ENCODE measurements at places on chromosomes 1 and 21.
A peak's percentile ranks its signal among the peaks of the same experiment; 100 is the strongest.

- no peak for DNase-seq
Observed at GRCh38 chr1:170149241-170149640, 3.5 kb downstream of the NTMT2 start.

- DNase-seq: peak; percentile 34
Observed at GRCh38 chr21:26351661-26352060, 181.1 kb upstream of the APP start.

- peak; percentile 11 for DNase-seq
Observed at GRCh38 chr1:206469411-206469932, 804 bp upstream of the IKBKE start.

GRCh38 chr1:229031481-229032341 lies 239.2 kb upstream of the RAB4A start:
- DNase-seq: no peak

GRCh38 chr1:207069858-207070506 lies 16.9 kb downstream of the PFKFB2 start:
- DNase-seq: no peak

DNA sequence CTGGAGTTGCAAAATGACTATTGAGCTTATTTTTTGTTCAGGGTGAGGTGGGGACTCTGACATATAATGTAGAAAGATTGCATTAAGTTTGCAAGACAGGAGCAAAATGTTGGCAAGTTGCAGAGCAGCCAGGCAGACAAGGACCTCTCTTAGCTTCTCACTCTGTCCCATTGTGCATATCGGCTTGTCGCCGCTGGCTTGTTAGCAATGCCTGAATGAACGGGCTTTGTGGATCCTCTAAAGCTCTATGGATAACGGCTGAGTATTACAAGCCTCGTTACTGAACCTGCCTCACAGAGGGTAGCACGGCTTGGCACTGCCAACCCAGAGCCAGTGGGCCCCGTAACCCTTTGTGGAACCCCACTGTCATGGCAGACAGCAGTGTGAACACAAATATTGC lies 68.4 kb downstream of the TNR start:
- no peak for DNase-seq

DNA sequence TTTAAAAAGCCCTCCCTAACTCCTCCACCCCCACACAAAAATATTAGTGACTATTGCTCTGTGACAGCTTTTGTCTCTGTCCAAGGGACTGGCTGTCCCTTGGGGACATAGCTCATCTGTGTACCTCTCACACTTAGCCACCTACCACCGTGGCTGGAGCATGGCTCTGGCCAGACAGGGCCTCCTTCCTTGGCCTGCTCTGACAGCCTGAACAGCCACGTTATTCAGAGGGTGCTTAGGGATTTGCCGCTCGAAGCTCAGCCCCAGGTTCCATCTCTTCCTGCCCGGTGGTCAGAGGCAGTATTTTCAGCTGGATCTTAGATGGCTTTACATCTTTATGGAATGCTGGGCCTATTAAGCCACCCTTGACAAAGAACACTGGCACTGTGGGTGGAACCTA lies 6.1 kb upstream of the CELSR2 start:
- no peak for DNase-seq

GRCh38 chr1:22754106-22754768 lies 43.6 kb downstream of the EPHB2 start:
- DNase-seq: peak; percentile 39

- no peak for DNase-seq
Observed at GRCh38 chr1:65009176-65009575, 42.8 kb upstream of the JAK1 start.

- peak; percentile 73 for DNase-seq
Observed at GRCh38 chr1:34865981-34866761, 6.6 kb upstream of the SMIM12 start.

DNA sequence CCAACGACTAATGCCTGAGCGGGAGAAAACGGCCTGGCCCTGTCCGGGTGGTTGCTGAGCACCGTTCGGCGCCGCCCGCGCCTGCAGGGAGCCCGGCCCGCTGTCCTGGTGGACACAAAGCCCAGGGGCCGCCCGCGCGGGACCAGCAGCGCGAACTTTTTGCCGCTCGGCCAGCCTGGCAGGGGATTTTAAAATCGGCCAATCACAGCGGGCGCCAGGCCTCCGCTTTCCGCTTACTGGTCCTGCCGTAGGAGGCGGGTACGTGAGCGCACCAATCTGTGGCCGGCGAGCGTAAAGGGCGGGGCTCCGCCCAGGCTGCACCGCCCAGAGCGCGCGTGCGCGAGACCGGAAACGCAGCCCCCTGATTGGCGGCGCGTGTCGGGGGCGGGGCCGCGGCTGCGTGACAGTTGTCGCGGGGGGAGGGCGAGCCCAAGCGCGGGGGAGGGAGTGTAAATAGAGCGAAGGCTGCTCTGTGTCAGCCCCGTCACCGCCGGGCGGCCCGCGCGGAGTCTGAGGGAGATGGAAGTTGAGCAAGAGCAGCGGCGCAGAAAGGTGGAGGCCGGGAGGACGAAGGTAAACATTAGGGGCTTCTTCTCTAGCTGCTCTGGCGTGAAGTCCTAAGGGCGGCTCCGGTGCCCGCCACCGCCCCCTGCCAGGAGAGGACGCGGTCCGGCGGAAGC lies at the start of the genes C21orf58 and PCNT:
Gene C21orf58 (minus strand): TSS at position 161 of the 680 bp plus-strand sequence. CDS start 1,132 bp downstream, outside the sequence.
Gene PCNT (plus strand): TSS at position 447 of the 680 bp plus-strand sequence. CDS start 73 bp downstream, at position 520.
- DNase-seq: peak; percentile 96

DNA sequence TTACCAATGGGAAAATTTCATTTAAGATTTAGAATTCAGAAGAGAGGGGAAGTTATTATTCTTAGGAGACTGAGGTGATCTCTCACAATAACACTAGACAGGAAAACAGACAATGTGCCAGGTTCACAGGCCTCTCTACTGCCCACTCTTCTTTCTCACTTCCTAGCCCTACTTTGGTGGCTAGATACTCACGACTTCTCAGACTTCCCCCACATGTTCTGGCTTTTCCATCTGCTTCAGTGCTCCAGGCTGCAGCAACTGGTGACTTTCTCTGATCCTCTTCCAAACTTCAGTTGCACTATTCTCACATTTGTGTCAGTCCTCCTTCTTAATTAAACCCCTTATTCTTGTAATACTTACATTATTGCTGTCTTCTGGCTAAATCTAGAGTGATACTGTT lies 208.7 kb upstream of the KCTD3 start:
- no peak for DNase-seq

- DNase-seq: no peak
Observed at GRCh38 chr1:112143871-112144441, 154.5 kb upstream of the KCND3 start.

GRCh38 chr1:107138166-107138565 lies 2.7 kb upstream of the NTNG1 start:
- DNase-seq: peak; percentile 40

DNA sequence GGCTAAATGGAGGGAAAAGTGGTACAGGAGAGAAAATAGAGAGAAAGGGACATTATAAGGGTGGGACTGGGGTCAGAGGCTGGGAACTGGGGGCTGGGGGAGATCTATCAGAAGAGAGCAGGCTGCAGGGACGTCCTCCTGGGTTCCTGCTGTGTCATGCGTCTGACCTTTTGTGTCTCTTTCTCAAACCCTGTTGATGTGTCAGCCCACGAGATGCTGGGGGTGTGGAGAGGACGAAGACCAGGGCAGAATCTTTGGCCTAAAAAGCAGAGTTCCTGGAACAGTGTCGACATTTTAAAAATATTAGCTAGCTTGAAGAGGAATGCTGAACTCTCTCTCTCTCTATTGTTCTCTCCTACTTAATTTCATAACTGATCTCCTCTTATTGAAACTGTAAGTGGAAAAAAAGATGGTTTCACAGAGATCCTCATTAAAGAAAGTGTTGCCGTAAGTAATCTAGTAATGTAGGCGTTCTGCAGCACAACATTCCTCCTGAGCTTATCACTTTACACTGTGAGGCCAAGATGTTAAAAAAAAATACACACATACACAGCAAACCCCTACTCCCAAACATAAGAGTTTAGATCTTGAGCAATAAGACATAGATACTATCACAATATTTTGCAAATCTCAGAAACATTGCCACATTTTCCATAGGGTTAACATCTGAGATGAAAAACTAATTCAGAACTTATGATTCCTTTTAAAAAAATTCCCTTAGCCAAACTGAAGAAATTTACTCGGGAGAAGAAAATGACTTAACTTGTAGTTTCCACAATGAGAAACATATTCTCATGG lies 52.6 kb downstream of the RUNX1 start:
- peak; percentile 39 for DNase-seq

DNA sequence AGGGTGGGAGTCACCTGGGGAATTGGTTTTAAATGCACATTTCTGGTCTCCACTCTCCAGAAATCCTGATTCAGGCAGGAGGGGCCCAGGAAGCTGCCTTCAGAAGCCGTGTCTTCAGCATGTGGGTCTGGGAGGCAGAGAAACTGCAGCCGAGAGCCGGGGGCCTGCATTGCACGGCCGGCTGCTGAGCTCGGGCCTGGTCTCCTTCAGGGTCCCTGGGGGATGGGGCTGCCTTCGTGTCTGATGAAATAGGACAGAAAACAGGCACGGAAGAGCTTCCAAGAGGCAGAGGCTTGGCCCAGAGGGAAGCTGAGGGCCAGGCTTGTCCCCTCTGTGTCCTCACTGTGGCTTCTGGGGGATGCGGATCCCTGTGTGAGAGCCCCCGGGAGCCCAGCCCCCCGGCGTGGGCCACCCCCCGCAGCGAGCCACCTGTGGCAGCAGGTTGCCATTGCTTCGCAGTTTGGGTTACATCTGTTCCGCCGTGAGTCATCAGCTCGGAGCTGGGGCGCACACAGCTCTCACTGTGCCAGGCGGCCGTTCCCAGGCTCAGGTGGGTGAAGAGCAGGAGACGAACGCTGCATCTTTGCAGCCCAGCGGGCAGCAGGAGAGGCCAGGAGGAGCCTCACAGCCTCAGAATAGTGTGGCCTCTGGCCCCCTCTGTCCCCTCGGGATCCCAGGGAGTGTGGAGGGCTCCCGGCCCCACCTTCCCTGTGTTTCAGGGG lies 72.4 kb downstream of the AJAP1 start:
- DNase-seq: no peak

GRCh38 chr1:204342310-204342709 lies 17.4 kb downstream of the PLEKHA6 start:
- DNase-seq: no peak

GRCh38 chr1:11080931-11081330 lies 18.7 kb downstream of the EXOSC10 start:
- no peak for DNase-seq

DNA sequence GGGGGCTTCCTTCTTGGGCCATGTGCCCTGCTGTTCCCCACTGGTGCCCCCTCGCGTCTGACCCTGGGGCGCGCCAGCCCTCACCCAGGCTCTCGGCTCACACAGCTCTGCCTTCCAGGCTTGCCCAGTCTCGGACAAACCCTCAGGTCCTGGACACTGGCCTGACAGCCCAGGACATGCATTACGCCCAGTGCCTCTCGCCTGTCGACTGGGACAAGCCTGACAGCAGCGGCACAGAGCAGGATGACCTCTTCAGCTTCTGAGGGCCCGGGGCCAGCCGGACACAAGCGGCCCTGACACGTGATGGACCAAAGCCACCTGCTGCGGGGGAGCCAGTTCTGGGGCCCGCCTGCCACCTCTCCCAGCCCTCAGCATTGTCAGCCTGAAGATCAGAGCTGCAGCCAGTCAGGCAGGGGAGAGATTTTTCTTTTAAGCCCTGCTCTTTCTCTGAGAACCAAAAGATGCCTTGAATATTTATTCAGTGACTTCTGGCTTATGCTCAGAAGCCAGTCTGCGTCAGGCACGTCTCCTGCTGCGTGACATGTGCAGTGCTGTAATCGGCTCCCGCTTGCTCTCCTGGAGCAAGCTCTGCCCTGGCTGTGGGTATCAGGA lies 23.4 kb downstream of the LDLRAP1 start:
- DNase-seq: peak; percentile 77

DNA sequence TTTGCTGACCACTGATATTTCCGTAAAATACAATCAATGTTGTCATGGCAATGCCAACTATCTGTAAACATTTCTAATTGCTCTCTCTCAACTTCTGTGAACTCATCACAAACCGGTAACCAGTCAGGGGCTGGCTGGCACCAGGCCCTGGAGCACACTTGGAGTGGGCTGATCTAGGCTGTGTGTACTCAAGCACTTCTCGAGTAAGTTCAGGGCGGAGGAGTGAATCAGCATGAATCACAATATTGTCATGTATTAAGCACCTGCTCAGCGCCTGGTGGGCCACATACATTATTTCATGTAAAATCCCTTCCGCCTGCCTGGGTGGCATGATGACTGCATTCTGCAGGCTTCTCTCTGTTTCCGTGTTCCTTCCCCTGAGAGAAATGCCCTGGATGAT lies 212.4 kb downstream of the FOXD2 start:
- peak; percentile 98 for DNase-seq

DNA sequence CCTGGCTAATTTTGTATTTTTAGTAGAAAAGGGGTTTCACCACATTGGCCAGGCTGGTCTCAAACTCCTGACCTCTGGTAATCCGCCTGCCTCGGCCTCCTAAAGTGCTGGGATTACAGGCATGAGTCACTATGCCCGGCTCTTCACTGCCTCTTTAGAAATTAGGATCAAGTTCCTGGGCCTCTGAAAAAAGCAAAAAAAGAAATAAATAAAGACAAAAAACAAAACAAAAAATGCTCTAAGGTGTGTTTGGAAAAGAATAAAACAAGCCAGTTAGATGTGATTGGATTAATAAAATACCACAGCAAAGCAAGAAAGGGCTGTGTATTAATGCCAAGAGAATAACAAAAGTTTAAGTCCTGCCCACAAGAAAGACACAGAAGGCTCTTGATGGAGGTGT lies 4.2 kb upstream of the ABCB10 start:
- no peak for DNase-seq

GRCh38 chr1:152111515-152111968 lies 3.7 kb downstream of the TCHH start:
- DNase-seq: peak; percentile 54

DNA sequence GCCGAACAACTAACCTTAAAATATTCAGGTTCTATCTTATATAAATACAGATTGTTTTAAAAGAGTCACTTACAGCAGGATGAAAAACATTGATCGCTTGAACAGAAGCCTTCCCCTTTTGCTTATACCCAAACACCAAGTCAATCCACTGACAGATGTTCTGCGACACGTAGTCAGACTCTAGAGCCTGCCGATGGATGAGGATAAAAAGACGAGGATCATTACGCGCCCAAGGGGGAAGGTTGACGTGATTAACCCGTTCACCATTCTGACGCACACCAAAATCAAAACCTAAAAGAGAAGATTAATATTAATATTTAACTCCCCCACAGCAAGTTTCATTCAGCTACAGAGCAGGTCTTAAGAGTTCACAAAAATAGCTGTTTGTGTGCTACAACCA lies 59.4 kb upstream of the GNG4 start:
- no peak for DNase-seq

DNA sequence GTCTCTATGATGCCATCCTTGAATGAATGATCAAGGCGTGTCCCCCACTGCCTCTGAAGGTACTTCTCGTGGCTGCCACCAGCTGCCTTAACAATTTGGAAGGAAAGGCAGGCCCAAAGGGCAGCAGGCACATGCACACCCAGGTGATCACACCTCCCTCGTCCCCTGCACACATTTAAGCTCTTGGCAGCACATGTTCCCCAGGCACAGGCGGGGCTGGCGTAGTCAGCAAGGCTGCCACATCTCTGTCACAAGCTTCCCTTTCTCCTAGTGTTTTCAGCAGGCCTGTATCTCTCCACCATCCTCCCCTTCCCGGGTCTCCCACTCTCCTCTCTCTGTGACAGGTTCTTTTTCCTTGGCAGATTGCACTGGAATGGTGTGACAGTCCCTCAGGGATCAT lies 111.9 kb downstream of the CACNA1E start:
- no peak for DNase-seq

- DNase-seq: no peak
Observed at GRCh38 chr1:43312212-43312623, 11.4 kb downstream of the TIE1 start.

Measured in ELR (cell line).